Testis (tissue), 5 donors: ENCODE measurements at places on chromosomes 7 and 10.

- no peak for DNase-seq
These were observed 420.2 kb upstream of the AKR1E2 start for GRCh38 chr10:4405828-4406227.

GRCh38 chr7:16044645-16045044, 358.2 kb upstream of the MEOX2 start:
- peak; percentile 28 for DNase-seq

GRCh38 chr7:134640842-134641715, 5.6 kb upstream of the BPGM start:
- DNase-seq: no peak

GRCh38 chr10:122276611-122277208, 5.6 kb downstream of the BTBD16 start:
- DNase-seq: no peak

GRCh38 chr10:61981460-61981859, 80.0 kb downstream of the ARID5B start:
- DNase-seq: no peak

DNA sequence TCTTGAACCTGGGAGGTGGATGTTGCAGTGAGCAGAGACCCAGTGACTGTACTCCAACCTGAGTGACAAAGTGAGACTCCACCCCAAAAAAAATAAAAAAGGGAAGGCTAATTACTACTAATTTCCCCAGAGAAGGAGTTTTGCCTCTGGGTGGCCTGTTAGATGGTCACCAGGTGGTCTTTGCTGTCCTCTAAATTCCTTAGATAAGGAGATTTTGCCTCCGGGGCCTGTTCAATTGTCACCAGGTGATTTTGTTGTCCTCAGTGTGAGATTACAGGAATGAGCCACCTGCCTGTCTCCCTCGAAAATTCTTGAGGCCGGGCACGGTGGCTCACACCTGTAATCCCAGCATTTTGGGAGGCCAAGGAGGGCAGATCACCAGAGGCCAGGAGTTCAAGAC, 24.4 kb upstream of the ZMIZ2 start:
- DNase-seq: no peak

DNA sequence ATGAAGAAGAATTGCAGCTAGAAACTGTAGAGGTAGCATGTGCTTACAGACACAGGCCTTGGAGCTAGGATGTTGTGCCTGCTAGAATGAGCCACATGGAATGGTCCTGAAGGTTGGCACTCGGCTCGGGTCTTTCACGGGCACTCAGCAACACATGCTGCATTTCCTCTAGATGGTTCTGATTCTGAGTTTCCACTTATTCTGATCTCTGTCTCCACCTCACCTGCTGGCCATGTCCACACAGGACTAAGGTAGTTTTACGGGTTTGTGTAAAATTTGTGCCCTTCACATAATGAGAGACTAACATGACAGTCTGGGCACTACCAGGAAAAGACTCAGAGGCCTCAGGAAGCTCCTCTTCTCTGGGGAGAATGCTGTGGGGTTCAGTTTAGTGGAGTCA, 444.8 kb upstream of the MKI67 start:
- no peak for DNase-seq

GRCh38 chr7:72152161-72153131, 259.7 kb downstream of the CALN1 start:
- DNase-seq: peak; percentile 54

DNA sequence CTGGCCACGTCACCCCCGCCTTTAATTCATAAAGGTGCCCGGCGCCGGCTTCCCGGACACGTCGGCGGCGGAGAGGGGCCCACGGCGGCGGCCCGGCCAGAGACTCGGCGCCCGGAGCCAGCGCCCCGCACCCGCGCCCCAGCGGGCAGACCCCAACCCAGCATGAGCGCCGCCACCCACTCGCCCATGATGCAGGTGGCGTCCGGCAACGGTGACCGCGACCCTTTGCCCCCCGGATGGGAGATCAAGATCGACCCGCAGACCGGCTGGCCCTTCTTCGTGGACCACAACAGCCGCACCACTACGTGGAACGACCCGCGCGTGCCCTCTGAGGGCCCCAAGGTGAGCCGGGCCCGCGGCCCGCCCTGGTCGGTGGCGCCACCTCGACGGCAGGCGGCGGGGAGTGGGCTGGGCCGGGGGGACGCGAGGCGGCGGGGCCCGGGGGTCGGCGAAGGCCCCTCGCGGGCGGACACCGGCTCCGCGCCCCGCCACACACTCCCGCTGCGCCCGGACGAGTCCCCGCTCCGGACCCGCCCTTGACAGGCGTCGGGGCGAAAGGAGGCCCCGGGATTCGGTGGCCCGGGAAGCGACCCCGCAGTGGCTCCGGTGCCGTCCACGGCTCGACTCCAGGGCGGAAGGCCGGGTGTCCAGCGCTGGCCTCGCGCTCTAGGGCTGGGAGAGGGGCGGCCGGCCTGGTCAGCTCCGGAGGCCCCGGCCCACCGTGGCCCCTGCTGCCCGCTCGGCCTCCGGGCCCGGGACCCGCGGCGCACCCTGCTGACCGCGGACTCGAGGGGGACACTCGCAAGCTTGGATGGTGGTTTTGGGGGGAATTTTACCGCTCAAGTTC, 557 bp downstream of the BAG3 start:
- peak; percentile 29 for DNase-seq

DNA sequence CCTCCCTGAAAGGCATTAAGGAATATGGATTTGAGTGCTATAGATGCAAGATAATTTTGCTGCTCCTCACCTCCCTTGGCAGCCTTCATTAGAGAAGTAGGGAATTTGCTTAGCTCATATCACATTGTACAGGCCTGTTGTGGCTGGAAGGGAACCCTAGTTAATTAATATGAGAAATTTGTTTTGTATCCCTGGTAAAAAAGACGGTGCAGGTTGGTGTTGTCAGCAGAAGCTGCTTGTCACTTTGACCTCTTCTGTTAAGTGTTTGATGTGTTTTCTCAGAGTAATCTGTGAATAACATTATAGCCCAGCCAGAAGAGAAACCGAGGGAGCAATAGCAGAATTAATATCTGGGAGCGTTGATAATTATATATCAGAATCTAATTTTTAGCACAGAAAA, 278.4 kb downstream of the LRMDA start:
- DNase-seq: no peak
